ENCODE measurements at places on chromosomes 4 and X.
A peak's percentile ranks its signal among the peaks of the same experiment; 100 is the strongest.

DNA sequence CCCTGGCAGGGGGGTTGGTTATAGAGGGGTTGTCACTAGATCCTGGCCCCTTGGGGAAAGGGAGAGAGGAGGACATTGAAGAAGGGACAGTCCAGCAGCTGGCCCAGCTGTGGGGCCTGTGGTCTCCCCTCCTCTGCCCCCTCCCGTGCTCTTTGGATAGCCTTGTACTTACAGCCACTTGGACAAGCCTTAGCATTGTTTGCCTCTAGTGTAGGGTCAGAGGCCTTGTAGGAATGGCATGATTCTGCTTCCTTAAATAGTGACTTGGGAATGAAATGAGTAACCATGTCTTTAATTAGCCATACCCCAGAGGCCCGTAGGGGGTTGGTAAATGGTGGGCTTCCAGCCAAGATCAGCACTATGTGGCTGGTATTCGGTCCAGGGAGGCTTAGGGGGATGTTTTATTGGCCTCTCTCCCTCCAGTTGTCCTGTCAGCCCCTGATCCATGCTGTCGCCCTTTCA is 230.6 kb downstream of the PTTG2 start:
- H3K4me3 ChIP-seq: no peak overlapping the region
- no peak for DNase-seq
- no peak overlapping the region for H3K27ac ChIP-seq
- no peaks in the 10 kb centered on the region for H3K36me3 ChIP-seq
- H3K4me1 ChIP-seq: no peaks in the 10 kb centered on the region
- H3K27me3 ChIP-seq: peaks cover 3% of the 10 kb centered on the region

DNA sequence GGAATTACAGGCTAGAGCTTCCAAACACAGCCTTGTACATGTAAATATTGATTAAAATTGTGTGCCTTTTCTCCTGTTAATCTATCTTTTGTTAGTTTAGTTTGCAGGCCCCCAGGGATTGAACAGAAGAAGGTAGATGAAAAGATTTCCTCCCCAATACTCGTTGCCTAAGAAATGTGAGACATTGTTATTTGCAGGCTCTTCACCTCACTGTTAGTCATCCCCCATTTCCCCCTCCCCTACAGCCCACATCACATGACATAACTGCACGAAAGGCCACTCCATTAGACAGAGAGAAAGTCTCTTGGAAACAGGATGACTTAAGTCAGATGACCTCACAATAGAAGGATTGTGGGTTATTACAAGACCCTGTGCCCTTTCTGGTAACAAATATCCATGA is 13.3 kb upstream of the MID1 start:
- H3K27ac ChIP-seq: no peak overlapping the region
- H3K27me3 ChIP-seq: no peaks in the 10 kb centered on the region
- no peaks in the 10 kb centered on the region for H3K4me1 ChIP-seq

DNA sequence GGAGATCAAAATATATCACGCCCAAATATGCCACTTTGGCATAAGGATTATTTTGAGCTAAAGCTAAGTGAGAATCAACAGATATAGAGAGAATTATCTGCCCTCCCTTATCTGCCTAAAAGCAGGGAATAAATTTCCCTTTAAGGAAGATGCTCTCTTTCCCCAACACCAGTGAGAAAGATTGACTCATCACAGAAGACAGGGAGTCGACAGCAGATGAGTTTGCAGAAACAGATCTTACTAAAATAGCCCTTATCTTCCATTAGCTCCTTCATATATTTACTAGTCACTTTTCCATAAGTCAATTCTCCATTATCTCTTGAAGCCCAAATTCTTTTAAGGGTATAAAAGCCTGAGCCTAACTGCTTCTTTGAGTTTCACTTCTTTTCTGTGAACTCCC is 156.6 kb downstream of the CAMK2D start:
- no peaks in the 10 kb centered on the region for H3K27me3 ChIP-seq
- no peak for DNase-seq
- H3K27ac ChIP-seq: no peak overlapping the region
- H3K4me1 ChIP-seq: peaks cover 5% of the 10 kb centered on the region
- no peak overlapping the region for H3K4me3 ChIP-seq

DNA sequence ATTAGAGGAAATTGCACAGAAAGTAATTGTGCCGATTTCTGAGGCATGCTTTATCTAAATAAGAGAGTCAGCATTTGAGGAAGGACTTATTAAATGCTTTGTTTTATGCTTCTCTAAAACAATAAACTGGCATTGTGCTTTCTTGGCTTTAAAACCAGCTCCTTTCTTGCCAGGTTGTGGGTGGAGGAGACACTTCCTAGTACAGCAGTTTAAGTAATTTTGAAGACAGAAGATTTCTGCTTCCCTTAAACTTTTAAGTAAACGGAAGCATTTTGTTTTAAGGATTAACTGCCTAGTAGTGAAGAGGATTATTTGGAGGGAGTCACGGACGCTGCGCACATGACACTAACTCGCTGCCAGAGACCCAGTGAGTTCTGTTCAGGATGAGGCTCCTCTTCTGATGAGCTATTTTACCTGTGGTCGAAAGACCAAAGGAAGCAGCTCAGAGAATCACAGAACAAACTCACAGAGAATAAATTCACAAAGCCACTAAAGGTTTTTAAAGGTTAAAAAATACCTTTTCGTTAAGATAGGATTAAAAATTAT is 169.5 kb downstream of the TLL1 start:
- no peaks in the 10 kb centered on the region for H3K36me3 ChIP-seq
- no peaks in the 10 kb centered on the region for H3K4me1 ChIP-seq
- no peaks in the 10 kb centered on the region for H3K27me3 ChIP-seq
- no peak overlapping the region for H3K4me3 ChIP-seq
- H3K27ac ChIP-seq: no peak overlapping the region
- DNase-seq: no peak

GRCh38 chr4:65861993-65862392 is 191.7 kb upstream of the EPHA5 start:
- no peak for DNase-seq
- no peak overlapping the region for H3K27ac ChIP-seq
- no peaks in the 10 kb centered on the region for H3K4me1 ChIP-seq
- no peak overlapping the region for H3K4me3 ChIP-seq
- no peaks in the 10 kb centered on the region for H3K27me3 ChIP-seq

- no peak for DNase-seq
- H3K27me3 ChIP-seq: no peaks in the 10 kb centered on the region
- H3K4me3 ChIP-seq: no peak overlapping the region
- no peak overlapping the region for H3K27ac ChIP-seq
- H3K36me3 ChIP-seq: no peaks in the 10 kb centered on the region
Measured at GRCh38 chr4:31053451-31053850, 333.3 kb downstream of the PCDH7 start.

- H3K36me3 ChIP-seq: peaks cover 41% of the 10 kb centered on the region
- H3K4me1 ChIP-seq: peaks cover 23% of the 10 kb centered on the region
- H3K4me3 ChIP-seq: no peak overlapping the region
- H3K27ac ChIP-seq: no peak overlapping the region
- no peak for DNase-seq
Measured at GRCh38 chr4:83263106-83263505, 21.5 kb downstream of the COQ2 start.

DNA sequence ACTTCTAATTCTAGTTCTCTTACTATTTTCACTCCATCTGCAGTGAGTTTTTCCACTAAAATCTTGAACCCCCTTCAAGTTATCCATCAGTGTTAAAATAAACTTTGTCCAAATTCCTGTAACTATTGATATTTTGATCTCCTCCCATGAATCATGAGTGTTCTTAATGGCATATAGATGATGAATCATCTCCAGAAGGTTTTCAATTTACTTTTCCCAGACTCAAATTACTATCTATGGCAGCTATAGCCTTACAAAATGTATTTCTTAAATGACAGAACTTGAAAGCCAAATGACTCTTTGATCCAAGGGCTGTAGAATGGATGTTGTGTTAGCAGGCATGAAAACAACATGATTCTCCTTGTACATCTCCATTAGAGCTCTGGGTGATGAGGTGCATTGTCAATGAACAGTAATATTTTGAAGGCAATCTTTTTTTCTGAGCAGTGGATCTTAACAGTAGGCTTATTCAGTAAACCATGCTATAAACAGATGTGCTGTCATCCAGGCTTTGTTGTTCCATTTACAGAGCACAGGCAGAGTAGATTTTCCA is 16.1 kb upstream of the IQCM start:
- no peaks in the 10 kb centered on the region for H3K36me3 ChIP-seq
- no peaks in the 10 kb centered on the region for H3K4me1 ChIP-seq
- H3K27me3 ChIP-seq: no peaks in the 10 kb centered on the region
- DNase-seq: no peak
- H3K4me3 ChIP-seq: no peak overlapping the region

GRCh38 chr4:3435686-3435956 is 6.1 kb upstream of the HGFAC start:
- H3K27ac ChIP-seq: no peak overlapping the region
- H3K36me3 ChIP-seq: no peaks in the 10 kb centered on the region
- H3K27me3 ChIP-seq: no peaks in the 10 kb centered on the region
- DNase-seq: no peak

DNA sequence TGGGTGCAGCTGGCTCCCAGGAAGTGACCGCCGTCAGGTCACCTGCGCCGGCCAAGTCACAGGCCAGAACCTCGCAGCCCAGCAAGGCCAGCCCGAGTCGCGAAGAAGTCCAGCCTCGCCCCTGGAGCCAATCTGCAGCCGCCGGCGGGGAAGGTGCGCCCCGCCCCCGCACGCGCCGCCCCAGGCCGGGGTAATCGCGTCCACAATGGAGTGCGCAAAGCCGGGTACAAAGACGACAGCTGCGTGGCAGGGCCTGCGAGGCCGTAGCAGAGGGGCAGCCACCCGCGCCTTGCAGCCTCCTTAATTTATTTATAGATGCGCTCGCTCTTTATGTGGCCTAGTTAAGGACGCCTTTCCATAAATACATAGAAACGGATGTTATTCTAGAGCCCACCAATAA is 139.4 kb upstream of the CPEB2 start:
- no peak overlapping the region for H3K27ac ChIP-seq
- H3K27me3 ChIP-seq: peaks cover 12% of the 10 kb centered on the region
- H3K4me3 ChIP-seq: no peak overlapping the region
- H3K36me3 ChIP-seq: no peaks in the 10 kb centered on the region

- no peaks in the 10 kb centered on the region for H3K36me3 ChIP-seq
- no peak for DNase-seq
- H3K27me3 ChIP-seq: no peaks in the 10 kb centered on the region
- no peak overlapping the region for H3K4me3 ChIP-seq
- no peaks in the 10 kb centered on the region for H3K4me1 ChIP-seq
Measured at GRCh38 chr4:33628296-33628695, 2616.0 kb downstream of the ARAP2 start.

DNA sequence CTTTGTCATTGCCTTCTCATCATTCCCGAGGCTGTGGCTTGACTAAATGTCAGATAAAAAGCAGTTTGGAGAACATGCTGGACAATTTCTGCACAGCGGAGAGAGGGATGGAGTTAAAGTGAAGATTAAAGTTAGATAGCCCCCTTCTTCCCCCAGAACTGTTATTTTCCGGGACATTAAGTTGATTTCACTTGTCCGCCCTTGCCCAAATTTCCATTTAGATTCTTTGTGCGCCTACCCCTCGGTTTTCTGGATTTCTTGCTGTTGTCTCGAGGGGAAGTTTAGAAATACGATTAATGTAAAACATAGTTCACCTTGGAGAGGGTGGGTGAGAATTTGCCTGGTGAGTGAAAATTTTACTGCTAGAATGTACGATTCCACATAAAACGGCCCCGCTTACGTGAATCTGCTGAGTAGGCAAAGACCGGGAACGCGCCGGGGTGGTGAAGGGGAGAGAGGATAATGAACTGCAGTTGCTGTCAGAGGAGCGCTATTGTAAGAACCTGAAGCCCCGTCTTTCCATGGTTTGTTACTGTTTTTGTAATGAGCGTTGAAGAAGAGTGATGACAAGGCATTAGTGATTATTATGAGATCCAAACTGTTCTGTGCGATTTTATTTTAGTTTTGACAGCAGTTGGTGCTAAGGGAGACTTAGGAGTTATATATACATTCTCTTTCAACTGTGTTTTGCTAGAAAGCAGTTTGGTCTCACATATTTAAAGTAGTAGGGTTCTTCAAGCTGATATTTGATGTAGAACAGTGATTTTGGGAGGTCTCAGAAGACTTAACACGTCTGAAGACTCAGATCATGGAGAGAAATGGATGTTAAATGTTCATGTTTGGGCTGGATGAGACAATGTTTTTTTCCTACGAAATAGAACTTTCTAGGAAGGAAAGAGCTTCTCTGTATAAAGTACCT is 73.0 kb downstream of the AFF1 start:
- H3K27me3 ChIP-seq: no peaks in the 10 kb centered on the region
- H3K4me1 ChIP-seq: peaks cover 58% of the 10 kb centered on the region
- H3K4me3 ChIP-seq: peak overlapping the region; percentile 98
- peaks cover 7% of the 10 kb centered on the region for H3K36me3 ChIP-seq
- peak overlapping the region; percentile 98 for H3K27ac ChIP-seq
- peak; percentile 56 for DNase-seq

GRCh38 chrX:15334561-15334960 is 762 bp downstream of the PIGA start:
- H3K27ac ChIP-seq: peak overlapping the region; percentile 95
- H3K27me3 ChIP-seq: peaks cover 7% of the 10 kb centered on the region
- peak; percentile 45 for DNase-seq
- H3K4me1 ChIP-seq: peaks cover 18% of the 10 kb centered on the region
- H3K36me3 ChIP-seq: peaks cover 8% of the 10 kb centered on the region

GRCh38 chr4:168199260-168199957 is 107.1 kb downstream of the ANXA10 start:
- peaks cover 8% of the 10 kb centered on the region for H3K4me1 ChIP-seq
- H3K36me3 ChIP-seq: peaks cover 18% of the 10 kb centered on the region
- no peaks in the 10 kb centered on the region for H3K27me3 ChIP-seq
- no peak overlapping the region for H3K27ac ChIP-seq

- H3K27ac ChIP-seq: no peak overlapping the region
- no peak overlapping the region for H3K4me3 ChIP-seq
- peaks cover 8% of the 10 kb centered on the region for H3K27me3 ChIP-seq
- H3K36me3 ChIP-seq: no peaks in the 10 kb centered on the region
Measured at GRCh38 chr4:99536271-99536670, 25.4 kb downstream of the C4orf17 start.

GRCh38 chr4:53049528-53049927 is 187.4 kb downstream of the RASL11B start:
- no peak overlapping the region for H3K27ac ChIP-seq
- H3K4me3 ChIP-seq: no peak overlapping the region
- no peaks in the 10 kb centered on the region for H3K27me3 ChIP-seq
- DNase-seq: no peak

DNA sequence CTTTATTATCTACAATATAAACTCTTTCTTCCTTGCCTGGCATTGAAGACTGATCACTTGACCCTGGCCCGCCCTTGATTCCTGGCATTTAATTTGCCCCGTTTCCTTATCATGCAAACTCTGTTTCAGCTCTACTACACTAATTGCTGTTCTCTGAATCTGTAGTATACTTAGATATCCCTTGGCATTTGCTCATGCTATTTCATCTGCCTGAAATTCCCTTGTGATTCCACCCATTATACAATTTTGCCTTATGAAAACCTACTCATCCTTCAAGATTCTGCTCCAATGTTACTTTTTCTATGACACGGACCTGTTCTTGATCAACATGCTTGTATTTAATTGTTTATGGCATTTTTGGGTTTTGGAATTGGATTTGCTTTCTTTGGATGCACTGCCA is 459.9 kb upstream of the AMOT start:
- H3K4me3 ChIP-seq: no peak overlapping the region
- H3K4me1 ChIP-seq: no peaks in the 10 kb centered on the region
- no peak for DNase-seq
- H3K27me3 ChIP-seq: no peaks in the 10 kb centered on the region
- H3K27ac ChIP-seq: no peak overlapping the region

Data from activated CD8-positive, alpha-beta T cell treated with anti-CD3 and anti-CD28 coated beads, Interleukin-2, amount 10 ng/mL, durations not matched to agents 7 days and 5 days (primary cell).